ENCODE measurements at places on chromosomes 4 and X.

GRCh38 chrX:152528193-152528592 is 77.1 kb upstream of the GABRA3 start:
- no peak for DNase-seq

GRCh38 chr4:33425936-33426335 is 2705.8 kb downstream of the PCDH7 start:
- DNase-seq, result no peak

- DNase-seq, result no peak
Observed at GRCh38 chr4:90190525-90190924, 63.3 kb downstream of the CCSER1 start.

GRCh38 chrX:105973387-105973739 is 65.2 kb downstream of the SERPINA7 start:
- no peak for DNase-seq

DNA sequence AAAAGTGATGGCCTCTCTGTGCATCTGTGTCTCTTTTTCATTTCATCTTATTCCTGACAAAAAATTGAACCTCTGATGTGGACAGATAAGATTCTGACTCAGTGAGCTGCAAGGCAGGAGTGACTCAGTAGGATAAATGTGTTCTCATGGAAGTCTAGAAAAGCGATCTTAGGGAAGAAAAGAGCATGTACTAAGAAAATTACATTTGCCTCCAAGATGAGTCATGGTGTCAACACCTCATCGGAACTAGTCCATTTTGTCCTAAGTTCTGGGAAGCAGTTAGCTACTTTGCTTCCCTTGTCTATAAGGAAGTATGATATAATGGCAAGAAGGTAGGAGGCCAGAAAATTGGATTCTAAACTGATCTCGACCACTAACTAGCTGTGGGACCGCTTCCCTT is 83.5 kb upstream of the AFF2 start:
- DNase-seq, result no peak

- DNase-seq, result no peak
Observed at GRCh38 chr4:113141901-113142346, 92.5 kb downstream of the ANK2 start.

GRCh38 chr4:185787926-185788679 is 23.9 kb downstream of the SORBS2 start:
- no peak for DNase-seq

DNA sequence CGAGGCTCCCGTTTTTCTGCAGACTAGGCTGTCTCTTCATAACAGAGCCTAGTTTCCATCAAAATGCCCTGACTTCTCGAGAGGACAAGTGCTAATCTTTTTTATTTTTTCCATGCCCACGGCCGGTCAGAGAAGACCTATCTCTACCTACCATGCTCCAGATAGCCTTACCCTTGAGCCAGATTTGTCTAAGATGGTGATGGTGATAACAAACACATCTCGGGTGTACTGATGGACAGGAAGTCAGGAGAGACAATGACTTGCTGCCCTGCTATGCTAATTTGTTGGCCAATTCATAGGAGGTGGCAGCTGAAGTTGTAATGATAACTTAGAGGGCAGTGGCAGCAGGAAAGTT is 42.2 kb upstream of the NKRF start:
- peak; percentile 29 for DNase-seq

GRCh38 chr4:147864607-147865006 is 132.7 kb downstream of the ARHGAP10 start:
- no peak for DNase-seq

- peak; percentile 74 for DNase-seq
Observed at GRCh38 chr4:113825272-113825671, 63.7 kb upstream of the CAMK2D start.

- no peak for DNase-seq
Observed at GRCh38 chr4:175371091-175371490, 441.0 kb downstream of the GPM6A start.

- DNase-seq, result no peak
Observed at GRCh38 chr4:187929024-187929423, 66.5 kb upstream of the ZFP42 start.

GRCh38 chrX:154036513-154036912 is 16.8 kb upstream of the IRAK1 start:
- no peak for DNase-seq

DNA sequence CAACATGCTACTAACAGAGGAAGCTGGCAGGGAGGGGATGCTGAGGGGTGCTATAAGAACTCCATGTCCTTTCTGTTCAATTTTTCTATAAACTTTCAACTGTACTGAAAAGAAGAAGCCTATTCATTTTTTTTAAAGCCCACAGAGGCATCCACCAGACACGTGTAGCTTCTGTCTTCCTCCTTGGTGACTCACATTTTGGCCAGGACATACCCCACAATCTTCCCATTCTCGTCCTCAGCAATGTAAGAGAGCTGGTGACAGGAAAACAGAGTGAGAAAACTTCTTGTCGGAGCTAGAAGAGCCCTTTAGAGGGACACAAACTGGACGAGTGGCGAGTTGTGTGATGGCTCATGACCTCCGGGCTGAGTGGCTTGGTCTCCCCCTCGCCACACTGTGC is 1.1 kb downstream of the NAA10 start:
- DNase-seq, result no peak

DNA sequence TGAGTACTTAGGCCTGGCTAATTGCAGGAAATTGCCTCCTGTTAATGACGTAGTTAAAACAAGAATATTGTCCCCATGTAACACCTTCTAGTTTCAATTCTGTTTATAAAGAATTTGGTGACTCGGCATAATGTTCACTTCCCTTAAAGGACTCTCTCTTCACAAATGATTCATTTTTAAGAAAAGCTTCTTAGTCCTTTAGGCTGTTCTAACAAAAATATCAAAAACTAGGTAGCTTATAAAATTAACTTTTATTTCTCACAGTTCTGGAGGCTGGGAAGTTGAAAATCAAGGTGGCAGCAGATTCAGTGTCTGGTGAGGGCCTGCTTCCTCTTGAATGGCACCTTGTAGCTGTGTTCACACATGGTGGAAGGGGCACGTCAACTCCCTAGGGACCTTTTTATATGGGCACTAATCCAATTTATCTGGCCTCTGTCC is 23.8 kb downstream of the COL25A1 start:
- peak; percentile 26 for DNase-seq

DNA sequence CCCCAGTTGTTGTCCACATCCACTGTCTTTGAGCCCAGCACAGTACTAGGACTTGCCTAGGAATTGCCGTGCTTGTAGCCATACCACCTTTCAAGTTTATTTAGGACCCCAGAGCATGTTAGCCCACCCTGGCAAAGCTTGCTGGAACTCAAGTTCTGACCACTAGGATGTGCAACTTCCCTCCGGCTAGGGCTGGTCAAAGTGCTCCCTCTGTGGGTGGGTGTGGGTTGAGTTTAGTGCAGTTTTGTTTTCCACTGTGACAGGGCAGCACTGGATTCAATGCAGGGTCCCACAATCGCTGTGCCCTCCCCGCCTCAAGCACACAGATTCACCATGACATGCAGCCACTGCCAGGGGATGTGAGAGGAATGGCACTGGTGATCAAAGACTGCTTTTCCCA is 96.0 kb downstream of the RASGEF1B start:
- DNase-seq, result no peak

DNA sequence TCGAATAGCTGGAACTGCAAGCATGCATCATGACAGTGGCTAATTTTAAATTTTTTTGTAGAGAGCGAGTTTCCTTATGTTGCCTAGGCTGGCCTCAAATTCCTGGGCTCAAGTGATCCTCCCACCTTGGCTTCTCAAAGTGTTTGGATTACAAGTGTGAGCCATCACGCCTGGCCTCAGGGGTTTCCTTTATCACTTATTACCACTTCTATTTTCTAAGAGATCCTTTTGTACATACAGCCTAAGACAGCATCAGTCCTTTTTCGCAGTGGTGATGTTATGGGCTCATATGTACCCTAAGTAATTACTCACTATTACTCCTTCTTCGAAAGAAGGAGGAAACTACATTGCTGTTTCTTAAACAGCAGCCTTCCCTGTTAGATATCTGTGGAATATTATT is 54.1 kb upstream of the CDKN2AIP start:
- DNase-seq, result no peak

GRCh38 chr4:113673450-113673849 is 88.1 kb downstream of the CAMK2D start:
- peak; percentile 10 for DNase-seq

DNA sequence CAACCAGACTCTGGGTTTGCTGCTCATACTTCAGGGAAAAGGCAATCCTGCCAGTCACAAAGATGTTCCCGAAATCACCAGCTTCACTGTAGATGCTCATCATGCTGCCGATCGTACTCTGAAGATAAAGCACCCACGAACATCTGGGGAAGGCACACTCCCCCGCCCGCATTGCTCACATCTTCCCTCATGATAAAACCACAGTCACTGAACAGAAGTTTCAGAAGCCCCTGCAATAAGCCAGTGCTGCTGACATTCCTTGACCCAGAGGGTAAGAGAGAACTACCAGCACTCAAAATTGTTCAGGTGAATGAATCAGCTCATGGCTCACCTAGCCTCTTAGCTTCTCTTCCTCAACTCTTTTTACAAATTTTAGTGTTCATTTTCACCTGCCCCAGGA is 43.1 kb downstream of the SRPX2 start:
- DNase-seq, result peak; percentile 59

DNA sequence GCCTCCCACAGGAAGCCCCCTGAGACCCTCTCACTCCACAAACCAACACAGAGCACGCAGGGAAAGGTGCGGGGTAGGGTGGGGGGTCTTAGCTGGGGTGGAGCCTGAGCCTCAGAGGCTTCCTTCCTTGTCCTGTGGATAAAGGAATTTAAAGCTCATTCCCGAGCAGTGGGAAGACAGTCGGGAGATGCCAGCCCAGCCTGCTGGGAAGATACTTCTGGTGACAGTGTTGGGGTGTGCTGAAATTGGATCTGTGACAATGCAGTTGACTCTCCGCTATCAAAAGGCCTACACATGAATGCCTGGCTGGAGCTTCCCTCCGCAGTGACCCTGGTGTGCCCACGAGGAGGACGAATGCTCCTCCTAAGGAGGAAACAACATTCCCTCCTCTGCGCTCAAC is 45.5 kb downstream of the JAKMIP1 start:
- DNase-seq, result no peak

DNA sequence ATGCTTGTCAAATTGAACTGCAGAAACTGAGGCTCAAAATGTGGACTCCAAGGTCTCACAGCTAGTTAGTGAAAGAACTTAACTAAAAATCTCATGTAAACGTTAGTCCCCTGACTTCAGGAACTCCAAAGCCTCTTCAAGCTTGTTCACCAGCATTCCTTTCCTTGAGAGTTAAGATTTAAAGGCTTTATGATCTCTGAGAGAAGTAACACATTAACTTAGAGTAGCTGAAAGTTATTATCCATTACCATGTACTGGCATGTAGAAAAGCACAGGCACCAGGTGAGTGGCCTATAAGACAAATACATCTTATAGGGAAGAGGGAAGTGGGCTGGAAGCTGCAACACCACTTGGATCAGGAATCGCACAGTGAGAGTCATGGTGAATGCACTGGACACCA is 15.3 kb downstream of the PARM1 start:
- DNase-seq, result no peak

- DNase-seq, result no peak
Observed at GRCh38 chr4:153111426-153112040, 92.7 kb upstream of the TRIM2 start.

- peak; percentile 21 for DNase-seq
Observed at GRCh38 chr4:6177587-6178197, 22.7 kb downstream of the JAKMIP1 start.

DNA sequence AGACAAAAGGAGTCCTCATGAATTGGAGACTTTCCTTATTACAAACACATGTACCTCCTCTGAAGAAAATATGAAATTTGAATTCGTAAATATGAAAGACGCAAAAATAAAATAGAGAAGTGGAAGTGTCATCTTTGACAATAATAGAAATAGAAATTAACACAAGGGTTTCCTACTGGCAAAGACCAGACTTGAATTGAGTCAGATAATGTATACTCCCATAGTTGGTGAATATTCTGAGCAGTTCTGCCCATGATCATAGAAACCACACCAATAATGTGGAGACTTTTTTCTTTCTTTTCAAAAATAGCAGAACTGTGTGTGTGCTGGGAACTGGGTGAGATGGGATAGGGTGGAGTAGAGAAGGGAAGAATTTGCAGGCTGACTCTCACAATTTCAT is 277.7 kb upstream of the TET2 start:
- DNase-seq, result no peak

- DNase-seq, result peak; percentile 26
Observed at GRCh38 chr4:94457692-94458106, 6.0 kb downstream of the PDLIM5 start.

DNA sequence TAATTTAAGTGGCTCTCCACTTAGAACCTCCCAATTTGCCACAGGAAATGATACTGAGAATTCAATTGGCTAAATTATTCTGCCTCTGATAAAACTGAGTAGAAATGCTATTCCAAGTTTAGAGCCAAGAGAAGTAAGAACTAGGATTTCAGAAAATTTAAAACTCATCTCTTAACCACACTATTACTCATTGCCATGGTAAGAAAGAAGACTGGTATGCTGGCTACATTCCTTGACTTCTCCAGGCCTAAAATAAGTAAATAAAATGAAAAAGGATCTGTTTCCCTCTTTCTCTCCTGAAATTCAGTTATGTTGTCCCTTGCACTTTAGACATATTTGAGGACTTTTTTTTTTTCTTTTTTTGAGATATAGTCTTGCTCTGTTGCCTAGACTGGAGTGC is 23.3 kb downstream of the ZNF280C start:
- DNase-seq, result no peak
